ENCODE measurements at places on chromosomes 2 and 18.

DNA sequence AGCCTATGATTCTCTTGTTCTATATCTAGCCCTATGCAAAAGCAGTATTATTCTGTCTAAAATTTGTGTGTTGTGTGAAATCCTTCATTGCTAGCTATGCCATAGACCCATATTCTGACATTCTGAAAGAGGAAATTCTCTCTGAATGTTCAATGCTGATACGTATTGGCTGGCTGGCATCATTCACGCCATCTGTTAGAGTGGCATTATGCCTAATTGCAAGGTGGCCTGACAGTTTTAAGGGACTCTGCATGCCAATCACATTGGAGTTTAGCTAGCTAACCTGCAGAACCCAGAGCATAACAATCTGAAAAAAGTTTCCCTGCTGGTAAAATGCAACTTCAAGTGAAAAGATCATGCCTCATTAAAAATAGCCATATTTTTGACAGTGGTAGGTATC lies 316.0 kb downstream of the SOX11 start:
- no peak for DNase-seq

GRCh38 chr18:13623871-13624270 lies 102.5 kb downstream of the FAM210A start:
- DNase-seq, result no peak

GRCh38 chr2:170739507-170740046 lies 24.4 kb downstream of the SP5 start:
- no peak for DNase-seq

- DNase-seq, result no peak
Observed at GRCh38 chr2:151403914-151404313, 5.8 kb upstream of the RIF1 start.

DNA sequence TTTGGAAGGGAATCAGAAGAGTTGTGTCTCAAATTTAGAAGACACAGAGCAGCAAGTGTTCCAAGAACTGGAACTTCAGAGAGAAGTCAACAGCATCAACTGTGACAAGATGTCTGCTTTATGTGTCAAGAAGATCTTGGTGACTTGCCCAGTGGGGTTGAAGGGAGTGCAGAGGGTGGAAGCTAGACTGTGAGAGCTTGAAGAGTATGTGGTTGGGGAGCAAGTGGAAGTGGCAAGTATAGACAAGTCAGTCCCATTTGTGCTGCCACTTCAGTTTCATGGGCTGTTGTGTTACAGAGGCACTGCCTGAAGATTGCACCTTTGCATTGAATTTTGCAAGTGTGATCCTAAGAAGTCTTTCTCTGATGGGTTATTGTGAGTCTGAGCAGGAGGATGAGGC lies 68.7 kb upstream of the MC2R start:
- no peak for DNase-seq

- no peak for DNase-seq
Observed at GRCh38 chr2:187939180-187939579, 352.5 kb upstream of the GULP1 start.

- DNase-seq, result no peak
Observed at GRCh38 chr18:41982942-41983660, 28.1 kb downstream of the PIK3C3 start.

DNA sequence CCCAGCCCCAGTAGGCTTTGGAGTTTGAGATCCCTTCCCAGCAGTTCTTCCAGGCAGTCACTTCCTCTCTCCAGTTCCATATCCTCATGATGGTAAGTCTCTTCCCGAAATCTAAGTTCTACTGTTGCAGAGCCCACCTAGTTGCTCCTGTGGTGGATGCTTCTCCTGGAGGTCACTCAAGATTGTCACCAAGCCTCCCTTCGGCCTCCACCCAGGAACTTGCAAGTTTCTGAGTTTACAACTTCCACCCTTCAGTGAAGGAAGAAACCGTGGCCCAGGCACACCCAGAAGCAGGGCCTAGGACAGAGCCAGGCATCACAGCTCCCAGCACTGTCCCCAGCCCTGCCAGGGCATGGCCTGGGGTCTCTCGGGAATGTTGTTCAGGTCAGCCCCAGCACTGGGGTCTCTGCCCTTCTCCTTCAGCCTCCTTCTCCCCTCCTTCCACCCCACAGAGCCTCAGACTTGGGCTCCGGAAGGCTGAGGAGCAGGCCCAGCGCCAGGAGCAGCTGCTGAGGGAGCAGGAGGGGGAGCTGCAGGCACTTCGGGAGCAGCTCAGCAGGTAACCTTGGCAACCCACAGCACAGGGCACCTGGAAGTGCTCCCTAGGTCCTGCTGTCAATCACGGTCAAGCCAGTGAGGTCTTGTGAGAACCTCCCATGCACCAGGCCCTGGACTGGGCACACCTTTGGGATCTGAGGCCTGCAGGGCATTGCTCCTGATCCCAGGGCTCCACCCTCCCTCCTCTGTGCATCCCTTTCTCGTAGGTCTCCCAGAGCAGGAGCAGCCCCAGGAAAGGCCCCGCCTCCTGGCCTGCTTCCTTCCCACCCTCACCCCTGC lies 7.1 kb downstream of the RUFY4 start:
- no peak for DNase-seq

GRCh38 chr2:106596844-106597243 lies 109.7 kb downstream of the CD8B2 start:
- DNase-seq, result no peak

GRCh38 chr18:44548291-44549221 lies 132.1 kb upstream of the SETBP1 start:
- DNase-seq, result no peak

DNA sequence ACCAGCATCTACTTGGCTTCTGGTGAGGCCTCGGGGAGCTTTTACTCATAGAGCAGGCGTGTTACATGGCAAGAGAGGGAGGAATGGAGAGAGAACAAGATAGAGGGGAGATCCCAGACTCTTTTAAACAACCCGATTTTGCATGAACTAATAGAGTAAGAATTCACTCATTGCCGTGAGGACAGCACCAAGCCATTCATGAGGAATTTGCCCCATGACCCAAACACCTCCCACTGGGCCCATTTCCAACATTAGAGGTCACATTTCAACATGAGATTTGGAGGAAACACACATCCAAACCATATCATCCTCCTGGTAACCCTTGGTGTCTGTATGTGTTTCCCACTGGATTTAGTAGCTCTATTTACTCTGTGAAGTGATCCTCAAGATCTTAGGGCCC lies 249.9 kb upstream of the SP5 start:
- no peak for DNase-seq

GRCh38 chr2:16482460-16482859 lies 183.2 kb downstream of the CYRIA start:
- no peak for DNase-seq
